ENCODE measurements at places on chromosomes 13 and 19.

GRCh38 chr19:15989889-15990288 is 41.1 kb downstream of the OR10H4 start:
- no peak for DNase-seq

DNA sequence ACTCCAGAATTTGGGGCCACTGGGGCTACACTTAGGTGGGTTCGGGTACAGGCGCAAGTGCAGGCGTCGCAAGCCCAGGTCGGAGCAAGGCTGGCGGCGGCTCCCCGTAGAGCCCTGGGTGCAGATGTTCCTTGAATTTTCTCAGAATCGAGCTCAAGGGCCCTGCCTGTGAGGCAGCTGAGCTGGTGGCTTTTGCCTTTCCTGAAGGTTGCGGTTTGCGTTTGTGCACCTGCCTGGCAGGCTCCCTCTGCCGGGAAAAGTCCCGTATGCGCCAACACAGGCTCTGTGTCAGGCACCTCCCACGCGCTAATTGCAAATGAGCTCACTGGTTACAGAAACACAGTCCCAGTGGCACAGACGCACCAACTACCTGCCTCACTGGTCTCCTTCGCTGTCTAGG is 5.9 kb downstream of the DOHH start:
- no peak for DNase-seq

- peak; percentile 18 for DNase-seq
These were observed 13.4 kb upstream of the C19orf33 start for GRCh38 chr19:38290631-38291147.

- no peak for DNase-seq
These were observed 138.4 kb downstream of the UQCRFS1 start for GRCh38 chr19:29074579-29074978.

GRCh38 chr13:25588336-25589060 is 216.7 kb downstream of the ATP8A2 start:
- DNase-seq: peak; percentile 10

GRCh38 chr19:51066393-51067186 is 1.7 kb upstream of the KLK13 start:
- no peak for DNase-seq

DNA sequence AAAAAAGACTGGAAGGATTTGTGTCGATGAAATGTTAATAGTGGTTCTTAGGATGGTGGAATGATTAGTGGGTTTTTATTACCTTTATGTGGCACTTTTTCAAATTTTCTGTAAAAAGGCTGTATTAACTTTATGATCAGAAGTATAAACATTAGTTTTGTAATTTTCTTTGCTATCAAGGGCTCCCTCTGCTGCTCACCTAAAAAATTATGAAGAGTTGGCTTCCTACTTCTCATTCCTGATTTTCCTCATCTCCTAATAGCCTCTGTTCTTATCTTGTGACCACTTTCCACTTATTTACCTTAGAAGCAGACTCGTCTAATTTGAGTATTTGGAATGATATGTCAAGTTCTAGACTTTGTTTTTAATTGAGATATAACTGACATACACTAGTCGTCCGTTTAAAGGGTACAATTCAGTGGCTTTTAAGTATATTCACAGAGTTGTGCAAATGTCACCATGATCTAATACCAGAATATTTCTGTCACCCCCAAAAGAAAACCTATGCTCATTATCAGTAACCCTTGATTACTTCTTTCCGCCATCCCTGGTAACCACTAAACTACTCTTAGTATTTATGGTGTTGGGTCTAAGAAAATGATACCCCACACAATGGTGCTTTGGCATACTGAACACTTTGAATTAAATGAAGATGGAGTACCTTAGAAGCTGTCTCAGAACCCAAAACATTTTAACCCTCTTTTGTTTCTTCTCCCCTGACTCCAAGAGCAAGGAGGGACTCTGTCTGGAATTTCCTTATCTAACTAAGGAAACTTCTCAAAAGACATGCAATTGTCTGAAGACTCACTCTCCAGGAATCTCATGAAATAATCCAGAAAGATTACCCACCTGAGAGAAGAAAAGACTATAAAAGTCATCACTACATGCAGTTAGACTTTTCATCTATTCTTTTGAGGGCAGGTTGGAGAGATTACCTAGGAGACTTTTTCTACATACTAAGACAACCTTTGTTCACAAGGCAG is 311.3 kb downstream of the DLEU7 start:
- DNase-seq: no peak

DNA sequence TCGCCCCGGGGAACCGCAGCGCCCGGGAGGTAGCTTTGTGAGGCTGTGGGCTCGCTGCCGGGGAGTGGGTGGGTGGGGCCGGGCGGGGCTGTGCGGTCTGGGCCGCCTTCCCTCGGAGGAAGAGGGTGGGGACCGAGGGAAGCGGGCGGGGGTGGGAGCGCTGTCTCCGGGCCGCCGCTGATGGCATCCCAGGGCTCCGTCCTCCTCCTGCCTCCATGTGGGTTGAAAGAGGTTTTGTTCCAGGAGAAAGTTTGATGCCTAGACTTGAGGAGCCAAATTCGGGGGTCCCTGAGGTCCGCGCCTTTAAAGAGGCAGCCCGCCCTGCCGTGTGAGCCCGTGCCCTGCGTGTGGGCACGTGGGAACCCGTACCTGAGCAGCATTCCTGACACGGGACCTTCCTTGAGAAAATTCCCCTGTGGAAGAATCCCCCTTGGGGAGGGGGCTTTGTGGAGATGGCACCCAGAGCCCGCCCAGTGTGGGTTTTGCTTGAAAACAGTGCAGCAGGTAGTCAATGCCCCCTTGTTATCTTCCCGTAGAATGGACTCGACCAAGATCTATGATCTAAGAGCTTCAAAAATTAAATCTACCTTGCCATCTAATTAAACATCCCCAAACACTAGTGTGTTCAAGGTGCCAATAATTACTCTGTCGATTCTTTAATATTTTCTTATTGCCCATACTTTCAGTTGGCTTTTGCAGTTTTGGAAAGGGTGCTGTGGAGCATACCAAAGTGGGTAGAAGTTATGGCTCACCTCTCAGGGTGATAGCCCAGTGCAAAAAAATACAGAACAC is 107.8 kb downstream of the RXFP2 start:
- peak; percentile 39 for DNase-seq

GRCh38 chr19:32878988-32879387 is 9.4 kb upstream of the SLC7A9 start:
- DNase-seq: no peak
